ENCODE measurements at places on chromosomes 1 and 21. TPM values are rescaled to one million over a fixed set of nuclear protein-coding genes. Genes with fewer than 3 reads are reported as not detected.

Gene LCE2A
- not detected for total RNA-seq

Gene BCAR3
- total RNA-seq, result 2.5 TPM

Gene CNR2
- total RNA-seq, result 2.0 TPM

Gene BTG3
- total RNA-seq, result 79.5 TPM

Gene IQGAP3
- 0.19 TPM for total RNA-seq

Gene KRTAP19-1
- not detected for total RNA-seq

Gene IVL
- total RNA-seq, result not detected

Gene PIK3CD
- total RNA-seq, result 246 TPM

Gene CD58
- 8.9 TPM for total RNA-seq

Gene ADORA1
- not detected for total RNA-seq

Gene PLA2G2F
- total RNA-seq, result not detected

Gene OR2T2
- not detected for total RNA-seq

Gene CFAP126
- total RNA-seq, result not detected

Gene OLFML2B
- not detected for total RNA-seq

Data from T-cell (primary cell).